Glomerular endothelial cell (primary cell): ENCODE measurements at places on chromosomes 2 and 18. TPM values are rescaled to one million over a fixed set of nuclear protein-coding genes. Genes with fewer than 3 reads are reported as not detected.

The ALPP gene
- total RNA-seq = not detected in 2 replicates

The CRYGD gene
- total RNA-seq = not detected in 2 replicates

The LRATD1 gene
- 9.7 and 17.1 TPM in 2 replicates for total RNA-seq

The UGT1A3 gene
- not detected in 2 replicates for total RNA-seq

The CFC1 gene
- total RNA-seq = not detected in 2 replicates

The WDR12 gene
- 15.2 and 22.9 TPM in 2 replicates for total RNA-seq

The AOX1 gene
- 3.8 and 6.3 TPM in 2 replicates for total RNA-seq

GRCh38 chr2:36339607-36340218 is 15.9 kb upstream of the CRIM1 start:
- no peak for DNase-seq

DNA sequence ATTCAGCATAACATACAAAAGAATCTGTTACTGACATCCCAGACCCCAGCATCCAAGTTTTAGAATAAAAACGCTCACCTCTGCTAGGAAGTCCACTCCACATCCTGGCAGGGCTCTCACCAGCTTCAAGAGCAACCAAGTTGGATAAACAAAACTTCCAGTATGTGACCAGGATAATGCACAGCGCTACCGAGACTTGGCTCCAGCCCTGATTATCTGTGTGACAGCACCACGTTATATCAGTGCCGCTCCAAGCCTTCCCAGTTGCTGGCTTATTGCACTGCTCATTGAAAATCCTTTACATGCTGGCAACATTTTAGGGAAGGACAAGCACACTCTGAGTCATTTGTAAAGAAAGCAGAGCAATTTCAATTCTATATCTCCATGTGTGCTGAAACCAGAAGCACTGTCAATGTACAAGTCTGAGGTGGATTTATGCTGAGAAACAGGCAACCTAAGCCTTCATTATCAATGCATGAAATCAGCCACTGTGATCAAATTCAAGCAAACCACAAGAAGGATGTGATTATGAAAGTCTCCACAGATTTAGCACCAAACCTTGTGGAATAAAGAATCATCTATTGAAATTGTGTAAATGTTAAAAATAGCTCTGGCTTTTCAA is 115.7 kb downstream of the ZNF385B start:
- no peak for DNase-seq

- DNase-seq = no peak
Observed at GRCh38 chr2:171004363-171004762, 75.3 kb downstream of the GORASP2 start.

DNA sequence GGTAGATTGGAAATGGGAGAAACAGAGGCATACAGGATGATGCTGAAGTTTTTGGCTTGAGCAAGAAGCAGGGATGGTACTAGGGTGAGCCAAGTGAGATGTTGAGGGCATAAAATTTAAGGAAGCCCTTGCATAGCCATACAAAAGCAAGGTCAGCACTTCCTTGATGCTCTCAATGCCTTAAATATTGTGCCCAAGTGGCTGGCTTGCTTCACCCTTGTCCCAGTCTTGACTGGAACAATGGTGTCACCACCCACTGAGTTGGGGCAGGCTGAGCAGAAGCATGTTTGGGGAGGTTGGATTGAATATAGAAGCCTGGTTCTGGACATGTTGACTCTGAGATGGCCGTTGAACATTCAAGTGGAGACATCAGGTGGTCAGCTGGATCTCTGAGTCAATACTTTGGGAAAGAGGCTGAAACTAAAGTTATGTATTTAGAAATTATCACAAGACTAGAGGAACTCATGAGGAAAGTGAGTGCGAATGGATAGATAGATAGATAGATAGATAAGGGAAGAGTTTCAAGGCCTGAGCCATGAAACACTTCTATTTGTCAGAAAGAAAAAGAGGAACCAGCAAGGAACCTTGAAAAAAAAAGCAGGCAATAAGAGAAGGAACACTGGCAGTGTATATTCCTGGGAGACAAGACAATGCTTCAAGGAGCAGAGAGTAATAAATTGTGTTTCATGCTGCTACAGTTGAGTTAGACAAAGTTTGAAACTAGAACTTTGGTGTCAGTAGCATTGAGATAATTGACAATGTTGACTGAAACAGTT is 43.0 kb upstream of the HNMT start:
- no peak for DNase-seq

GRCh38 chr2:41947701-41948396 is 100.0 kb upstream of the PKDCC start:
- DNase-seq = no peak

DNA sequence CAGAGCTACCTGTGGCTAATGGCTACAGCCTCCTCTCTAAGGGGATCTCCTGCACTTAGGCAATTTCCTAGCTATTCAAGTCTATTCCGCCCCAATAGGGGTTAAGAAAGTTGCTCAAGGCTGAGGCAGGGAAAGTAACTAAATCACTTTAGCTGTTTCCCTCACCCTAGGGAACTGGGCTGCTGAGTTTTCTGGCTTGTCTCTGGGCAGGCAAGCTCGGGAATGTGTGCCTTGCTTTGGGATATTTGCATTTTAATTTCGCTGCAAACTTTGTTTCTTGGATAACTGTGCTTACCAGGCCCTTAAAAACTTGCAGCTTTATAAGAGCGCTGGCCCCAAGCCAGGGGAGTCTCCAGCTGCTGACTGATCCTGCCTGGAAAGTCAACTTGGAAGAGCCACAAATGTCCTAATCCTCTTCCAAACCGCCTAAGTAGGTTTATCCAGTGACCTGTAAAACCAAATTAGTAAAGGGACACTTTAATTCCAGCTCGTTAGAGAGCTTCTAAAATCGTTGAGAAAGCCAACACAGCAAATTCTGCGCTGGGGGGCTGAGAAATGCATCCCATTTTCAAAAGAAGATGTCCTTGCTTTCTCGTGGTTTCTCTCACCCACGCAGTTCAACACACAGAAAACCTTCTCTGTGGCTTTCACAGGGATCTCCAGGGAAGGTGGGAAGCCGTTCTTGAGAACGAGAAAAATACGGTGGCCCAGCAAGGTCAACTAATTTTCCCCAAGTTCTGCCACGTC is 59.5 kb upstream of the SP3 start:
- DNase-seq = no peak

- no peak for DNase-seq
Observed at GRCh38 chr18:25737710-25738311, 352.6 kb downstream of the SS18 start.

GRCh38 chr18:48961547-48961946 is 10.8 kb upstream of the SMAD7 start:
- DNase-seq = no peak

- peak; percentile 2 for DNase-seq
Observed at GRCh38 chr2:226583715-226584114, 215.9 kb downstream of the IRS1 start.

- no peak for DNase-seq
Observed at GRCh38 chr2:149039213-149039724, 770 bp downstream of the LYPD6B start.

GRCh38 chr2:10977621-10978020 is 65.9 kb downstream of the KCNF1 start:
- DNase-seq = no peak

GRCh38 chr18:2987876-2988790 is 24.8 kb downstream of the LPIN2 start:
- no peak for DNase-seq

DNA sequence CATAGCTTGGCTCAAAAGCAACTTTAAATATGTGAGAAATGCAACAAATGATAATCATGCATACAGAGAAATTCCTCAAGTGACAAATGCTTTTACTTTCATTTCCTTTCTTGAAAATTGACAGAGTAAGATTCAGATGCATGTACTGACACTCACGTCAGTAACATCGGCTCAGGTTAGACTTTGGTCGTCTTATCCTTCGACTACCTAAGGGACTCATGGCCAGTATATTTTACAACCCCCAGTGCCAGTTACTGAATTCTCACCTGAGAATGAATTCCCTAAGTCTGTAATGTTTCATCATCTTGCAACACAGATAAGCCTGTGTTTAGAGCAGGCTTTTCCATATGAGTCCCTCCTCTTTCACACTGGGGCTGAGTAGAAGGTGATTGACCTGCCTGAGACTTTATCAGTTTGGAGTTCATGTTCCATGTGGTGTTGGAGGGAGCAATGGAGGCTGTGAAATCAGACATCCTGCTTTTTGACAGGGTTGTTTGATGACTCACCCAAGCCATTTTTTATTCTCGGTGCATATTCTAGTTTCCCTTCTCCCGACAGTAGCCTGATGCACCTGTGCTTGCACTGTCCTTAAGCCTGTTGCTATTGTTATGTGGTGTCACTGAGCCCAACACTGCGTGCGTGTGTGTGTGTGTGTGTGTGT is 30.5 kb upstream of the ATP8B1 start:
- DNase-seq = no peak

DNA sequence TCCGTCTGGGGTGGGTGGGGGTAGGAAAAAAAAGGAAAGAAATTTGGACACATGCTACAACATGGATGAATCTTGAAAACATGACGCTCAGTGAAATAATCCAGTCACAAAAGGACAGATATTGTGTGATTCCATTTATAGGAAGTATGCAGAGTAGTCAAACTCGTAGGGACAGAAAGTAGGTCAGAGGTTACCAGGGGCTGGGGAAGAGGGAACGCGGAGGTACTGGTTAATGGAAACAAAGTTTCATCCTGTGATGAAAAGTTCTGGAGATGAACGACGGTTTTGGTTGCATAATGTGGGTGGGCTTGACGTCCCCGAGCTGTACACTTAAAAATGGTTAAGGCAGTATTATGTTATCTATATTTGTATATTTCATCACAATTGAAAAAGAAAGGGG is 4.5 kb upstream of the SFTPB start:
- DNase-seq = no peak

GRCh38 chr2:172710584-172711047 is 25.0 kb upstream of the RAPGEF4 start:
- no peak for DNase-seq

- no peak for DNase-seq
Observed at GRCh38 chr2:8779795-8780671, 57.4 kb downstream of the KIDINS220 start.

DNA sequence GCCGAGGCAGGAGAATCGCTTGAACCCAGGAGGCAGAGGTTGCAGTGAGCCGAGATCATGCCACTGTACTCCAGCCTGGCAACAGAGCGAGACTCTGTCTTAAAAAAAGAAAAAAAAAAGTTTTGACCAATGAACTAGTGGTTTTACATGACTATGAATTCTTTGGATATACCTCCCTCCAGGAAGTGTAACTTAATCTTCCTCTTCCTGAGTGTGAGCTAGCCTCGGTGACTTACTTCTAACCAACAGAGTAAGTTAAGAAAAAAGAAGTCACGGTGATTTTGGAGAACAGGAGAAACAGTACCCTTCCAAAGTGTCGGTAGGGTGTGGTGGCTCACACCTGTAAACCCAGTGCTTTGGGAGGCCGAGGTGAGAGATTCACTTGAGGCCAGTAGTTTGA is 7.1 kb downstream of the TIA1 start:
- no peak for DNase-seq

DNA sequence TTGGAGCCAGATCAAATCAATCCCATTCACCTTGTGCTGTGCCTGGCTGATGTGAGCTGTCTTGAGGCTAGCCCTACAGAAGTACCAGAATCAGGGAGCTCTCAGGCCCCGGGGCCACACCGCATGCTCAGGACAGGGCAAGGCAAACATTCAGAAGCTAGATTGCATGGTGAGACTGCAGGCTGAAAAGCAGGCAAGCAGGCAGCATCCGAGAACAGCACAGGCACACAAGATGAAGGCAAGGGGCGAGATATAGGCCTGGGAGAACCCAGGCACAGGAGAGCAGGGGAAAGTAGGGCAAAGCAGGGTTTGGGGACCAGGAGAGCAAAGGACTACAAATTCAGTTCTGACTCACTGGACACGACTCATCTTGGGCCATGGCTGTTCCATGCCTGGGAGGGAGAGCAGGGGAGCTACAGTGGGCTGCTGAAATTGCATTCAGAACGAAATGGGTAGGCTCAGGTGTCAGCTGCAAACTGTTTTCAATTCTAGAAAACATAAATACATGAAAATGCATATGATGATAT is 59.6 kb downstream of the GALNT14 start:
- DNase-seq = no peak

DNA sequence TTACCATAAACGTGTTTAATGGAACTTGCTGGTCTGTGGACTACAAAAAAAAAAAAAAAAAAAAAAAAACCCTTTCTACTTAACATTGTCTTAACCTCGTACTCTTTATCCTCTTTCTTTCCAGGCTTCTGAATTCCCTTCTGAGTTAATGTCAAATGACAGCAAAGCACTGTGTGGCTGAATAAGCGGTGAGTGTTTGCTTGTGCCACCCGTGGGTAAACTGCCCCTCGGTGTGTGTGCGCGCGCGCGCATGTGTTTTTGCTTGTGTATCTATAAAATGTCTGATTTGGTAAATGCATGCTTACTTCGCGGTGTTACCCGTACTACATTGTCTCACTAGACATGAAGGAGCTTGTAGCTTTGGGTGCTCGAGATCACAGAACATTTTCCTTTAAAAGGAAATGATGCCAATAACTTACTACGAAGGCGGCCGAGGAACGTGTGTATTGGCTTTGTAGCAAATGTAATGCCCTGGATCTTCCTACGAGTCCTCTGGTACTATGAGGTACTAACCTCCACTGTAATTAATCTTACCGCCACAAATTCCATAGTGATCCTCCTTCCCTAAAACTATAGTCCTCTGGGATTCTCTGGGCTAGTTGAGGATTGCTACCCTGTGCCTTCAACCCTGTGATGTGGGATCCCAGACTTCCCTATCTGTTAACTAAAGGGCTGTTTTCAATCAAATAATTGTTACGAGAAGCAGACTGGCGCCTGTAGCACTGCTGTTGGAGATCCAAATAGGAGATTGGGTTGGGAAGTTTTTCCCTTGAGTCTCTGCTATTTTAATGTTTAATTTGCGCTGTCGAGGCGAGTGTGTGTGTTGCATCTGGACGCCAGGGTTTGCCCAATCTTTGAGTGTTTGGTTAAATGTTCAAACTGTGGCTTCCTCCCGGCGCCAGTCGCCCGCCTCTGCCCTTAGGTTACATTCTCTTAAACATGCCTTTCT is 1.1 kb downstream of the ID2 start:
- no peak for DNase-seq

GRCh38 chr2:205321231-205321630 is 361.1 kb upstream of the NRP2 start:
- DNase-seq = no peak
